HFF-Myc (cell line): ENCODE measurements at places on chromosomes 16 and 17.

GRCh38 chr16:11211977-11212797 is 43.8 kb downstream of the SOCS1 start:
- no peak for DNase-seq

- DNase-seq, result no peak
Observed at GRCh38 chr17:41762391-41762790, 24.1 kb downstream of the JUP start.

DNA sequence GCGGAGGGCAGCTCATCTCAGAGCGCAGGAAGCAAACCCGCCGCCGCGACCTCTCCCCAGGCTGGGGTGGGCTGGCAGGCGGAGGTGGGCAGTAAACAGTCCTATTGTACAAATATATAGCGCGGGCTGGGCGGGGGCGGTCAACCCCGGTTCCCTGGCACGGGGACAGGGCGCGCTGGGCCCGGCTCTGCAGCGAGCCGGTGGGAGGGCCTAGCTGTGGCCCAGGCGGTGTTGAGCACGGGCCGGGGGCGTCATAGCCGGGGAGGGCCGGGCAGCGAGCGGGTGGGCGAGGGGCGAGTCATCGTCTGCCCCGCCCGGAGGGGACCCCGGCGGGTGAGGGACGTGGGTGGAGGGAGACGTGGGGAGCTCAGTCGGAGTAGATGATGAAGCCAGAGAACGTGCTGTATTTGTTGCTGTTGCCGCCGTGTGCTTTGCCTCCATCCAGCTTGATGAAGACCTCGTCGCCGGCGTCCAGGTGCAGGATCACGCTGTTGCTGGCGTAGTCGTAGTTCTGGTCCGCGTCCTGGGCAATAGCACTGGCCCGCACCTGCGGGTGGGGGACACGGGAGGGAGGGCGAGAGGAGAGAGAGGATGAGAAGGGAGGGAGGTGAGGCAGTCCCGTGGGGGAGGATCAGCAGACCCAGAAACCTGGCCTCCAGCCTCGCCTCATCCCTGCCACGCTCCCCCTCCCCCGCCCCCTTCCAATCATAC is 8.1 kb downstream of the C1QL1 start:
- no peak for DNase-seq

DNA sequence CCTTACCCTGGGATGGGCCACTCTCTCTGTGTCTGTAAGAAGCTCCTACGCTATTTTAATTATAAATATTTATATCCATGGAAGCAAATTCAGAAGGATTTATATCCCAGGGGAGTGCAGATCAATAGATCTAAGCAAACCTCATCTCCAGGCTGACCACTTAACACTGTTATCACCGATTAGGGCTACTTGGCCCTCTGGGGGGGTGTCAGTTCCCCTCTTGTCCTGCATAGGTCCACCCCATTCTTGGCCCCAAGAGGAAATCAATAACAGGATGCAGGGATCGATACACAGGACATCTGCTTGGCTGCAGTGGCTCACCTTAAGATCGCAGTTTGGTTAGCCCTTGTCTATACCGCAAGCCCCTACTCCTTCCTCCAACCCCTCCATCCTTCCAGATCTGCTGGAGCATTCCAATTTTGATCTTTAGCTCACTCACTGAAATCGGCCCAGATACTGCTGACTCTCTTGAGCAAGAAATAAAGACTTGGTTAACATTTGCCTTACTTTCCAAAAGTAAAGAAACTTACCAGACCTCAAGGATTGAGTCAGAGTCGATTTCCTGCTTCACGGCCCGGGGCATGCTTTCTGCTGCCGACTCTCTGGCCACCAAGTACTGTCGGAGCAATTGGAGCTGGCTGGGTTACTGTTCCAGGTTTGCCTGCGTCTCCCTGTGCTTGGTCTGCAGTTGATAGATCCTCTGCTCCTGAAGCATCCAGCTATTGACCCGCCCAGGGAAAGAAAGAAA is 112.3 kb upstream of the PMFBP1 start:
- DNase-seq, result no peak

- DNase-seq, result no peak
Observed at GRCh38 chr16:10682604-10683003, 12.1 kb downstream of the TEKT5 start.

GRCh38 chr16:21727344-21727743 is 63.6 kb downstream of the OTOA start:
- DNase-seq, result no peak

DNA sequence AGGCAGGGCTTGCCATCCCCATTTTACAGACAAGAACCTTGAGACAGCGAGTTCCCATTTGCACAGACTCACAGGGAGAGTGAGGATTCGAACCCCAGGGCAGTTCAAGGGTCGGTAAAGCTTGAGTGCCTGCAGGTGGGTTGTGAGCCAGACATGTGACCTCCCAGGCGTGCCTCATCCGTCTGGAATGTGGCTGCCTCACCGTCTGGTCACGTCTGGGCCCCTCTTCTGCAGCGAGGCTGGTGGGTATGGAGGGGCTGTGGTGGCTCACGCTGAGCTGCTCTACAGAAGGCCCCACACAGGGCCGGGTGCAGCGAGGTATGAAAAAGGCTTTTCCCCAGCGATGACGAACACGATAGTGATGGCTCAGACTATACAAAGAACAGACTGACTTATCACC is 35.8 kb upstream of the LHX1 start:
- no peak for DNase-seq
